ENCODE measurements at places on chromosomes 3 and 15. TPM values are rescaled to one million over a fixed set of nuclear protein-coding genes. Genes with fewer than 3 reads are reported as not detected.

DNA sequence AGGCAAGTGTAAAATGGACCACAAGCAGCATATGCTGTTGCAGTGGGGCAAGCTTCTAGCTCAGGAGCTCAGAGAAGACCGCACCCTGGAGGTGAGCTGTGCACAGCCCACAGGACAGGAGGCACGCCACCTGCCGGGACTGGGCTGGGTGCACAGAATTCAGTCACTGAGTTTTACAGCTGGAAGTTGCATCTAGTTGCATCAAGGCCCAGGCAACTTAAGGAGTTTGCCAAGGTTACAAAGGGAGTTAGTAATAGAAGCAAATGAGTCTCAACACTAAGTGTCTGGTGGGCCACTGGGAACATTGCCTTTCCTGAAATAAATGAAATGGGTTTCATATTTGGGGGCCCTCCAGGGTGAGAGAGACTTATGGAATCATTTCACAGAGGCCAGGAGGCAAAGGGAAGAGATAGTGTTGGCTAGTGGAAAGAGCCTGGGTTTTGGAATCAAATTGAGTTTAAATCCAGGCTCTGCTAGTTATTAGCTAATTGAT, 36.0 kb upstream of the TIMP4 start:
- peak overlapping the region; percentile 80 for H3K27ac ChIP-seq
- peaks cover 31% of the 10 kb centered on the region for H3K4me1 ChIP-seq
- H3K36me3 ChIP-seq, result no peaks in the 10 kb centered on the region
- peak; percentile 58 for DNase-seq
- H3K4me3 ChIP-seq, result no peak overlapping the region

- H3K36me3 ChIP-seq, result no peaks in the 10 kb centered on the region
- H3K27me3 ChIP-seq, result no peaks in the 10 kb centered on the region
- peak; percentile 70 for DNase-seq
- no peaks in the 10 kb centered on the region for H3K4me1 ChIP-seq
These were observed 32.8 kb downstream of the ZNF589 start for GRCh38 chr3:48273594-48274211.

DNA sequence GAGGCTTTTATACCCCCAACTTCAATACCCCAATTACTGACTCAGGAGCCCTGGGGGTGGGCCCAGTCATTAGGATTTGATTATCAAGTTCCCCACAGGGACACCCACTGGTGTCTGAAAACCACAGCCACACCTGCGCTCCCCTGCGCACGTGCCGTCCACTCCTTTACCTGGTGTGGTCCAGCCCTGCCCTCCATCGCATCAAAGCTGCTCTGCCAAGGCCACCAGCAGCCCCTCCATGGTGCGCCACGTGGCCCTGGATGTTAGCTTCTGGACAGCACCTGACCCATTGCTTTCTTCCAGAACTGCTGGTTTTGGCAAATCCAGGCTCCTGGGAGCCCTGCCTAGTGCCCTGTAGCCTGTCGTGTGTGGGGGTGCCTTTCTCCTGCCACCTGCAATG, 136.3 kb downstream of the NSMCE3 start:
- no peak for DNase-seq
- no peaks in the 10 kb centered on the region for H3K4me1 ChIP-seq
- no peak overlapping the region for H3K27ac ChIP-seq

- H3K4me3 ChIP-seq, result no peak overlapping the region
- no peak for DNase-seq
- no peaks in the 10 kb centered on the region for H3K4me1 ChIP-seq
- H3K27ac ChIP-seq, result no peak overlapping the region
These were observed 273.1 kb downstream of the GABRG3 start for GRCh38 chr15:27244047-27244446.

GRCh38 chr3:52014613-52015012, 18.9 kb upstream of the RPL29 start:
- H3K36me3 ChIP-seq, result no peaks in the 10 kb centered on the region
- no peaks in the 10 kb centered on the region for H3K4me1 ChIP-seq
- no peak overlapping the region for H3K27ac ChIP-seq
- H3K27me3 ChIP-seq, result no peaks in the 10 kb centered on the region
- peak; percentile 33 for DNase-seq

The LMAN1L gene
- not detected for total RNA-seq

The CA12 gene
- total RNA-seq, result 41.8 TPM

All from GM23248 (cell line).